ENCODE measurements at places on chromosomes 16 and 17.

GRCh38 chr16:65418435-65418834 is 296.6 kb upstream of the CDH11 start:
- no peak for DNase-seq

GRCh38 chr16:8798174-8798527 is 512 bp downstream of the PMM2 start:
- DNase-seq: no peak

- DNase-seq: peak; percentile 59
Observed at GRCh38 chr17:21039839-21040575, 2.8 kb downstream of the USP22 start.

GRCh38 chr16:58269526-58269925 is 25.3 kb downstream of the PRSS54 start:
- no peak for DNase-seq

- no peak for DNase-seq
Observed at GRCh38 chr16:2848933-2849725, 8.8 kb downstream of the PRSS22 start.

GRCh38 chr17:14307560-14308024 is 6.7 kb downstream of the HS3ST3B1 start:
- DNase-seq: peak; percentile 47

GRCh38 chr17:42898147-42898811 is 2.3 kb upstream of the G6PC1 start:
- no peak for DNase-seq

GRCh38 chr16:1858189-1858865 is 13.6 kb downstream of the MEIOB start:
- no peak for DNase-seq

DNA sequence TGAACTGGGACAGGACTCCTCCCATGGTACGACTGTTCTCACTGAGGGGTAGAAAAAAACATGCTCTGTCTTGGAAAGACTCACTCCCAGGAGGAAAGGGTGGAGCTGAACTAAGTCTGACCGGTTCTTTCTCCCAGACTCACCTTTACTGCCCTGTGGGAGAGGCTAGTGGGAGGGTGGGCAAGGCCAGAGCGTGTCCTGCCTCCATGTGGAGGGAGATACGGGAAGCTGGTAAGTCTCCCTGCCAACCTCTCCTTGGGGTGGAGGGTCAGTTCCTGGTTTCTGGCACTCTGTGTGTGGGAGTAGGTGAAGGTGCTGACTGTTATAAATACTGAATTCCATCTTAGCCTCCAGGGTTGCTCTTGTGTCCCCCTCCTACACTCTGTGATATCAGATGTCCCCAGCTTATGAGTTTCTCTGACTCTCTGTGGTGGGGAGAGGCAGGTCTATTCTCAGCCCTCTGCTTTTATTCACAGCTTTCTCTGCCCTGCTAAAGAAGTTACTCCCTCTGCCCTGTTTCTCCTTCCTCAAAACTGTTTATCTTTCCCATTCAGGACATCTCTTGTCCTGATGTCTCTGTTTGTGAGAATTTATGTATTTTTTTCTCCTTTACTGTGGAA is 26.9 kb upstream of the FAM20A start:
- DNase-seq: no peak

Data from T-helper 2 cell (primary cell).